ENCODE measurements at places on chromosomes 12 and 14. TPM values are rescaled to one million over a fixed set of nuclear protein-coding genes. Genes with fewer than 3 reads are reported as not detected.

DNA sequence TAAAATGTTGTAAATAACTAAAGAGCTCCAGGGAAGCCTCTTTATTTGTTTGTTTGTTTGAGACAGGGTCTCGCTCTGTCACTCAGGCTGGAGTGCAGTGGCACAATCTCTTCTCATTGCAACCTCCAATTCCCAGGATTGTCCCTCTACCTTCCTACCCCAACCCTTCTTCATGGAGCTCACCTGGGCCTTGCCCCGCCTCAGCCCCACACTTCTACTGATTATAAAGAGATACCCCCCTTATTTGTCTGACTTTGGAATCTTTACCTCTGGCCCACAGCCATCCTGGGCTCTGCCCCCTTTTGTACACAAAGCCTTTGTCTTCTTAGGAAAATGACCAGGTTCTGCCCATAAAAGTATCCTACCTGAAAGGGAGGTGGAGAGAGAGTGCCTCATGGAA is 9.1 kb upstream of the BLTP3B start:
- DNase-seq = no peak

DNA sequence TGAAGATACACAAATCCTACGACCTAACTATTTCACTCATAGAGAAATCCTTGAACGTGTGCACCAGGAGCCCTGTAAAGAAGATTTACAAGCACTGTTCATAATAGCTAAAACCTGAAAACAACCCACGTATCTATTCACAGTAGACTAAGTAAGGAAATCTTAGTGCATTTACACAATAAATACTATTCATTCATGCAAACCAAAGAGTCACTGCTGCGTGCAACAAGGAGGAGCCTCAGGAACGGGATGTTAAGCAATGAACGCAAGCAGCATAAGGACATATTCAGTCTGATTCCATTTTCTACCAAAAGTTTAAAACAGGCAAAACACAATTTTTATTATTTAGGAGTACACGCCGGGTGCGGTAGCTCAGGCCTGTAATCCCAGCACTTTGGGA is 176.6 kb downstream of the TTC7B start:
- no peak for DNase-seq

DNA sequence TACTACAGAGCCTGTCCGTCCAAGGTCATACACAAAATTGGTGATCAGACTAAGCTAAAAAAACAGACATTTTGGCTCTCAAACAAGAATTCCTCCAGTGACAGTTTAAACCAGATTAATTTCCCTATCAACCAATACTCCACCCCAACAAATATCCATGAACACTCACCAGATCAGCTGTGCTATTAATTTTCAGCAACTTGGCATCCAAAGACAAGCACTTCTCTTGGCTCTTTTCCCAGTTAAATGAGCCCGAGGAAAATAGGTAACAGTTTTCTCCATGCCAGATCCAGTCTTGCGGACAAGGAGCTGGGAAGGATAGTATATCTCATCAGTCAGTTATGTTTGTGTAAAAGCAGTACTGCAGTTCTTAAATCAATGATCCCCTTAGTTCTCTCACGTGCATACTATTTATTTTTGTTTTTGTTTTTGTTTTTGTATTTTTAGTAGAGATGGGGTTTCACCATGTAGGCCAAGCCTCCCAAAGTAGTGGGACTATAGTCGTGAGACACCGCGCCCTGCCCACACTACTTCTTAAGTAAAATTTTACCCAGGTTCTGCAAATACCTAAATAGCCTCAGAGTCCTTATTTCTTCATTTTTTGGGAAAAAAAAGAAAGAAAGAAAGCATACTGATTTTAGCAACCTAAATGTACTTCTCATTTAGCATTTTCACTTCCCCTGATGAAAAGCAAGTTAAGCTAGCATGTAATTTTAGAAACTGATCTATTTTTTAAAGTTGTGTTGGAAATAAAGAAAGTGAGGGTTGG is 11.1 kb downstream of the OLR1 start:
- DNase-seq = no peak

- peak; percentile 95 for DNase-seq
Measured at GRCh38 chr14:32939254-32940065, 781 bp downstream of the NPAS3 start.

DNA sequence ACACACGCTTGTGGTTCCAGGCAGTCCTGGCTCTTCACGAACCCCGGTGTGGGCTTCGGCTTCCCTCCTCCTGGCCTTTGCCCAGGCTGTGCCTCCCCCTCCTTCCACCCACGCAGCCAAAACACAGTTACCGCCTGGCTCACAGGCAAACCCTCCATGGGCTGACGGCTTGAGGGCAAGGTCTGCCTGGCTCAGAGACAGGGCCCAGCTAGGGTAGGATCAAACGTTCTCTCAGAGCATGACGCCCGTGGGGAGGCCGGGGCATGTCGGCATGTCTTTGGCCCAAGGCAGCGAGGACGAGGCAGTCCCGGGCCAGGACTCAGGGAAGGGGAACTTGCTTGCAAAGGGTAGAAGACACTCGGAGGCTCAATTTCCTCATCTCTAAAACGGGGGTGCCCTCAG is 2.1 kb downstream of the SLC25A47 start:
- no peak for DNase-seq

DNA sequence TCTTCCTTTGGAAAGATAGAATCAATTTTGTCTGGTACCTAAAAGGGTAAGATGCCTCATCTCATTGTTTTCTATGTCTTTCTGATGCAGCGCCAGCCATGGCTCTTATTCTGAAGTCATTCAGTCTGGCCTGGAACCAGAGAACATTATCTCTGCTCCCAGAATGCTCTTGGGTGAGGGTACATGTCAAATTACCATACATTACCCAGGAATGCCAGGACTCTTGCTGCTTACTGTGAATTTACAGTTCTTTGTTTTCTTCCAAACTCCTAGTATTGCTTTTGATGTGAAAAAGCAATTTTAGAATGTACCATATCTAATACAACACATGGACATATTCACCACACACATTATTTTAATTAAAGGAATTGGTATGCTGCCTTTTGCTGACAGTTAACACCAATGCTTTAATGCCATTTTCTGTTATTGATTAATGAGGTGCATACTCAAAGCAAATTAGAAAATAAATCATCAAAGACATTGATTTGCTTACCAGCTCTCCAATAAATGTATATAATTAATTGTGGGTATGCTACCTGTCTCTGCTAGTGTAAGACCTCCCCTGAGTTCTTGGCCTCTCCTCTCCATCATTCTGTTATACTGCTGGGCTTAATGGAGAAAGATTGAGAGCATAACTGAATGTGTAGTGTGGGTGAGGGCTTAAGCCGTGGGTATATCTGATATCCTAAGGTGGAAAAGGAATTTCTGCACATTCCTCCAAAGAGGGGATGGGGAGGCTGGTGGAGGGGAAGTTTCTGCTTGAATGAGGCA is 337.7 kb downstream of the C12orf75 start:
- DNase-seq = no peak

DNA sequence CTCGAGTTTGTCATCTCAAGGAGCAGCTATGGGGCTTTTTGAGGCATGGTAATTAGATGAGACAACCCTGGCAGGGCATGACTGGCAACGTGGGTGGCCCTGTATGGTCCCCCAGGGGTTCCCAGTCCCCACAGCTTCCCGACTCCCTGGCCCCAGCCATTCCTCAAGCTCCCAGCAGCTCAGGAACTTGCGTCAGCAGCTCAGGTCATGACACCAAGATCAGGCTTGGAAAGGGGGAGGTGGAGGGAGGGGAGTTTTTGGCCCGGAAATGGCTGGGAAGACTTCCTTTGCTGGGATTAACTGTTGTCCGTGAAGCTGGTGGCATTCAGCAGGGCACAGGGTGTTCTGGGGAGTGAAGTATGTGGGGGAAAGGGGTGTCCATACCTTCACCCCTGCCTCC is 10.4 kb upstream of the NRIP2 start:
- DNase-seq = peak; percentile 90

WIF1 gene
- total RNA-seq = not detected

SIX6 gene
- not detected for total RNA-seq

CCDC198 gene
- total RNA-seq = not detected

Data from osteoblast (primary cell).